Astrocyte of the hippocampus (primary cell): ENCODE measurements at places on chromosomes 5 and 9.

DNA sequence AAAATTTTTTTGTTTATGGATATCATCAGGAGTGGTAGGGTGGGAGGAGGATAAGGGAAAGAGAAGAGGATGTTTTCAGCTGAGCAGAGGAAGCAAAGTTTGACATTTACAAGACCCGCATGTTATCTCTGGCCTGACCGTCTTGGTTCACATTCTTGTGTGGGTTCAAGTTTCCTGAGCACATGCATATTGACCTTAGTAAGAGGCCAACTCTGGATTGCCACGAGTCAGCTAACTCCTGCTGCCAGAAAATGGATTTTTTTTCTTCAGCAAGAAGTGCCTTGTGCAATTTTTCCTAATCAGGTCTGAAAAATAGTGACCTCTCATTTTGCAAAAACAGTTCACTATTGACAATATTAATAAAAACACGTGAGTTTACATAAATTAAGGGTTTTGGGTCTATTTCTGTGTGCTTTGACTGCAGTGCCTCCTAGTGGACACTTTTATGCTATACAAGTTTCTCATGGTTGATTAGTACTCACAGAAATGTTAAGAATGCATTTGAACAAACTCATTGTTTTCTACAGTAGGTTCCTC, 27.1 kb upstream of the BASP1 start:
- DNase-seq, result peak; percentile 82

- no peak for DNase-seq
Measured at GRCh38 chr5:145983446-145983845, 47.1 kb downstream of the SH3RF2 start.

- peak; percentile 32 for DNase-seq
Measured at GRCh38 chr9:137242269-137243203, 1.4 kb downstream of the TUBB4B start.

DNA sequence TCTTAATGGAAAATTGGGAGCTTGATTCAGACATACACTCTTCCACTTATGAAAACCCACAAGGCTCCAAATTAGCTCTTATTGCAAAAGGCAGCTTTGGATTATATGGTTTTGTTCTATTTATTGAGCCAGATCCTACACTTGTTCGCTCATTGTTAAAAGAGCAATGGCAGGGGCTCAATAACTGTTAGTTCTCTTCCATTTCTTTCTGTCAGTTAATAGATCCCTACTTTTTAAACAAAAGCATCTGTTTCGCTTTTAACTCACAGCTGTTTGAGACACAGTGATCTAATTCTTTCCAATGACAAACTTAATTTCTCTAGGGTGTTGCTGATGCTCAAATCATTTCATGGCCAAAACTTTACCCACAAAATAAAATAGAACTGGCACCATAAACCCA, 11.7 kb downstream of the C5 start:
- DNase-seq, result no peak

DNA sequence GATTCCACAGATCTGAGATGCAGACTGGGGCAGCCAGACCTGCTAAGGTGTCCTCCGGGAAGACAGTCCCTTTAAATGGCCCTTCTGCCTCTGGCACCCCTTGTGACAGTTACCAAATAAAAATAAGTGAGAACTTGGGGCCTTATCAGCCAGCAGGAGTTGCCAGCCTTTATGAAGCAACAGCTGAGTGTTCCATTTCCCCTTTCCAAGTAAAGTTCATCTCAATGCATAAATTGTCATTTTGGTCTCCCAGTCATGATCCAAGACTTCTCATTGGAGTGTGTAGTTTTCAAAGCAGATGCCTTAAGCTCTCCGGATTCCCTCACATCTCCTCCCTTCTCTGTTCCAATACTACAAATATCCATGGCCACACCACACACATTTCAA, 4.1 kb downstream of the PTCH1 start:
- no peak for DNase-seq

- DNase-seq, result no peak
Measured at GRCh38 chr5:115431116-115431515, 113.5 kb downstream of the FEM1C start.

GRCh38 chr5:98785244-98785643, 11.8 kb downstream of the RGMB start:
- DNase-seq, result no peak

DNA sequence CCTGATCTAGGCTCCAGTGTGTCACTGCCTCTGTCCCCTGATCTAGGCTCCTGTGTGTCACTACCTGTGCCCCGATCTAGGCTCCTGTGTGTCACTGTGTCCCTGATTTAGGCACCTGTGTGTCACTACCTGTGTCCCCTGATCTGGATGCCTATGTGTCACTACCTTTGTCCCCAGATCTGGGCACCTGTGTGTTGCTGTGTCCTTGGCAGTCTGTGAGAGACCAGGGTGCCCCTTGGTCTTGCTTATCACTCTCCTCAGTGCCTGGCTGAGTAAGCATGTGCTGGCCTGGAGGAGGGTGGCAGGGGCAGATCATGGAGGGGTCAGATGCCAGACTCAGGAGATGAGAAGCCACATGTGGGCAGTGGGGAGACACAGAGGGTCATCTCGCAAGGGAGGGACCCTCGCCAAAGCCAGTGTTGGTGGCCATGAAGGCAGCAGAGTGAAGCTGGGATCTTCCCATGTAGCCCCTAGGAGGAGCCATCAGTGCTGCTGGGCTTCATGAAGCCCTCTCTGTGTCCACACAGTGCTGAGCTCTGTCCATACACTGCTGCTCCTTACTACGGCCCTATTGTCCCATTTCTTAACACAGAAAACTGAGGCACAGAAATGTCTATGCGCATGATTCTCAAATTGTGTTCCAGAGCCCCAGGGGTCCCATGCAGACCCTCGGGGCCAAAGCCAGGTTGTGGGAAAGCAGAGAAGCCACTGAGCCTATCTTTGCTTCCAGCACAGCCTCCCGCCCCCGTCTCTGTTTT, 15.5 kb downstream of the OLFML2A start:
- DNase-seq, result no peak

GRCh38 chr5:7714119-7714518, 136.8 kb downstream of the CFAP90 start:
- DNase-seq, result peak; percentile 34

- DNase-seq, result no peak
Measured at GRCh38 chr9:133953976-133954709, 38.0 kb downstream of the VAV2 start.

DNA sequence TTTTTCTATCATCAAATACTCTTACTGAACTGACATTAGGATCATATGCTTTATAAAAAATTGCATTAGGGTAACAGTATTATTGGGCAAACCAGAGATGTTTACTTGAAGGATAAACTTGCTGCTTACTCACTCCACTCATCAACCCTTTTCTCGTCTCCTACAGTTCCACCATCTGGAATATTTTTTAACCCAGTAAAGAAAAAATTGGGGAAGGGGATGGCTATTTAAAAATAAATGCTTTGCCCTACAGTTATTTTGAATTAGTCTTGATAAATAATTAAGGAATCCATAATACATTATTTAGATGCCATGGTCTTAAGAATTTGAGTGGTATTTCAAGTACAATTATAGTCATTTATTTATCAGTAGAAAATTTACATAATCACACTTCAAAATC, 225.8 kb downstream of the MEF2C start:
- DNase-seq, result peak; percentile 7

DNA sequence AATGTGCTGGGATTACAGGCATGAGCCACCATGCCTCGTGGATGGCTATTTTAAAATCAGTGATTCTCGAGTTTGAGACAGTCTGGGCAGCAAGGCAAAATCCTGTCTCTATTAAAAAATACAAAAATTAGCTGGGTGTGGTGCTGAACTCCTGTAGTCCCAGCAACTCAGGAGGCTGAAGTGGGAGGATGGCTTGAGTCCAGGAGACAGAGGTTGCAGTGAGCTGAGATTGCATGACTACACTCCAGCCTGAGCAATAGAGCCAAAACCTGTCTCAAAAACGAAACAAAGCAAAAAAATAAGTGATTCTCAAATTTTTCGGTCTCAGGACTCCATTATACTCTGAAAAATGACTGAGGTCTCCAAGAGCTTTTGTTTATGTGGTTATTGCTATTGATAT, 47.9 kb upstream of the HSPA9 start:
- DNase-seq, result no peak

GRCh38 chr9:82539856-82540579, 522.9 kb downstream of the RASEF start:
- no peak for DNase-seq

DNA sequence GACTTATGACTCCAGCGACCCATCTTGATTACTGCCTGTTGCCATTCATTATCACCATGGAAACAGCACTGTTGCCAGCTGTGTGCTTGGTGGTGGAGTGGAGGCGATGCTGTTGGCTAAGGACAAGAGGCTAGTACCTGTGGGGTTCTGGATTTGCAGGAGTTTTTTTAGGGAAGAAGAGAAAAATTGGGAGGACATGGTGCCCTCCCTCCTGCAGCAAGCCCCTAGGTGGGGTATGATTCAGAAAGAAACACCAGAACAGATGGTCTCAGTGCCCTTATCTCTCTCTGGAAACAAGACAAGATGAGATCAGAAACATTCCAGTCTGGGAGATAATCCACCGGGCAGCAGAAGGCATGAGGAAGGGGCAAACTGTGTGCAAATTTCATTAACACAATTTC, 87.8 kb upstream of the TLR4 start:
- no peak for DNase-seq

DNA sequence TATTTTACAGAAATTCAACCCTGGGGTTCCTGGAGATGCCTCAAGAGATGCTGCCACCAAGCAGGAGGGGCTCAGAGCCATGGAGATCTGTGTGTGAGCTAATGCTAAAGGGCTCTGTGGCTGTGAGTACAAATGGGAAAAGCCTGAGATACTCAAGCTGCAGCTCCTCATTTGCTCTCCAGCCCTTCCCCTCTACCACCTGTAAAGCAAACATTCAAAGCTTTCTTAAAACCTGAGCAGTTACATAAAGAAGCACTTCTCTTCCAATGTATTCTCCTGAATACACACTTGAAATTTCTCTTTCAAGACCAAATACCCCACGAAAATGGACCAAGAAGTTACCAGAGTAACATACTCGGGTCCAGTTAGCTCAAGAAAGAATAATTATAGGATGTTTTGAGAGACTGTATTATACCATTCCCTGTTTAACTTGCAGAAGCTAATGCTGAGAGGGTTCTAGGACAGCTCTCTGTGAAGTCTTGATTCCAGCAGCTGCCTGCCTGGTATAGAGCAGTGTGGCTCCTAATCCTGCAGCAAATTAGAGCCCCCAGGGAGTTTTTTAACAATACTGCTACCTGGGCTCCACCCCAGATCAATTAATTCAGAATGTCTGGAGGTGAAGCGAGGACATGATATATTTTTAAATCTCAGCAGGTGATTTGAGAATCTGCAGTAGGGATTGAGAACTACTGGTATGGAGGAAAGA, 21.1 kb downstream of the RGS7BP start:
- no peak for DNase-seq

DNA sequence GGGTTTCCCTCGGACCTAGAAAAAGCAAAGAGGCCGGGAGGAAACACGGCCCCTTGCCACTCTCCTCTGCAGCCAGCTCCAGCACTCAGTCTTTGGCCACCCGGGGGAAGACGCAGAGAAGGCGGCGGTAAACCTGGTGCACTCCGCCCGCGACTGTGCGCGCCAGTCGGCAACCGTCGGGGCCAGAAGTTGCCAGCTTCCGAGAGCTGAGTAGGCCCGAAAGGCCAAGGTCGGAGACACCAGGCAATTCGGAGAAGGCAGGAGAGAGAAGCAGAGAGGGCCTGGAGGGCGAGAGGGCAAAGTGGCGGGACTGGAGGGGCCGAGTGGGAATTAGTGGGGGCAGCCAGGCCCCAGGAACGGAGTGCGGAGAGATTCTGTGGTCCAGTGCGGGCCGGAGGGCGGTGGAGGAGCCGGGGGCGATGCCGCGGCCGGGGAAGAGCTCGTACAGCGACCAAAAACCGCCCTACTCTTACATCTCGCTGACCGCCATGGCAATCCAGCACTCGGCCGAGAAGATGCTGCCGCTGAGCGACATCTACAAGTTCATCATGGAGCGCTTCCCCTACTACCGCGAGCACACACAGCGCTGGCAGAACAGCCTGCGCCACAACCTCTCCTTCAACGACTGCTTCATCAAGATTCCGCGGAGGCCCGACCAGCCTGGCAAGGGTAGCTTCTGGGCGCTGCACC, at the start of gene FOXB2:
FOXB2 (plus strand) TSS at position 420 of the 690 bp plus-strand sequence; CDS start at position 420, 0 bp downstream.
- DNase-seq, result peak; percentile 28

DNA sequence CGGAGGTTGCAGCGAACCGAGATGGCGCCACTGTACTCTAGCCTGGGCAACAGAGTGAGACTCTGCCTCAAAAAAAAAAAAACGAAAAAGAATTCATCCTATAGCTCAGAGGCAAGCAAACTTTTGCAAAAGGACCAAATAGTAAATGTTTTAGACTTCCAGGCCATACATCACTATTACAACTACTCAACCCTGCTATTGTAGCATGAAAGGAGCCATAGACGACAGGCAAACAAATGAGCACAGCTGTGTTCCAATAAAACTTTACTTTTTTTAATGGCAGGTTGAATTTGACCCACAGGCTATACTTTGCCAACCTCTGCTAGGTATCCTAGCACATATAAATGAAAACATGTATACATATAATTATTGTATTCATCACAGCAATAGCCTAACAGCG, 58.9 kb upstream of the SLC30A5 start:
- DNase-seq, result no peak

- DNase-seq, result peak; percentile 10
Measured at GRCh38 chr5:77770293-77771005, 5.7 kb downstream of the TBCA start.

- DNase-seq, result no peak
Measured at GRCh38 chr9:71746758-71747125, 21.6 kb downstream of the CEMIP2 start.

DNA sequence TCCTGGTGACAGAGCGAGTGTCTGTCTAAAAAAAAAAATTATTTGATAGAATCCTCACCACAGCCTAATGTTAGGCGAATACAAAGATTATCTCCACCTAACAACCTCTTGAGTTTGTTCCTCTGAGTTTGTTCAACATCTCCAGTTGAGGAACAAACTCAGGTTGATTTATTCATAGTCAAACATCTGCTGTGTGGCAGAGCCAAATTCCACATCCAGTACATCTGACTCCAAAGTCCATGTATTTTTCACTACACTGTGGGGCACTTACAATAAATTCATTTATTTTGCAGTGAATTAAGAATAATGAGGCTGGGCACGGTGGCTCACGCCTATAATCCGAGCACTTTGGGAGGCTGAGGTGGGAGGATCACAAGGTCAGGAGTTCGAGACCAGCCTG, 53.3 kb downstream of the KIF24 start:
- no peak for DNase-seq

DNA sequence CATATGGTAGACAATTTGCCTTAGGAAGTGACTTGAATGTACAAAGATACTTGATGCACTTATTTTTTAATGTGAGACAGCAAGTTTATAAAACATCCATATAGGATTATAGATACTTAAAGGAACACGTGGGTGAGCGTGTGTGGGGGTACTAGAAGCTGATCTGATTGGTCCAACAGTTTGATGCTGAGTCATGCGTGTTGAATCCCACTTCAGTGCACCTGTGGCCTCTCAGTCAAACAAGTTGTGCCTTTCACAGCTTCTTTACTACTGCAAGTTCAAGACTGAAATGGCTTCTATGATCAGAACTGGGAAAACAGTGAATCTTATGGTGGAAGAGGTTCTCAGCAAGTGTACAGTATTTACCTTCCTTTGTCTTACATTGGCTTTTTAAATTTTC, 98.9 kb downstream of the MAP1B start:
- DNase-seq, result no peak
